ENCODE measurements at places on chromosomes 12 and 14.

- DNase-seq, result peak; percentile 1
Measured at GRCh38 chr14:100709289-100710284, 17.1 kb upstream of the DLK1 start.

GRCh38 chr12:31634620-31635019 lies 24.9 kb upstream of the ETFBKMT start:
- DNase-seq, result no peak

- DNase-seq, result no peak
Measured at GRCh38 chr14:68340262-68340661, 452.6 kb downstream of the ZFP36L1 start.

DNA sequence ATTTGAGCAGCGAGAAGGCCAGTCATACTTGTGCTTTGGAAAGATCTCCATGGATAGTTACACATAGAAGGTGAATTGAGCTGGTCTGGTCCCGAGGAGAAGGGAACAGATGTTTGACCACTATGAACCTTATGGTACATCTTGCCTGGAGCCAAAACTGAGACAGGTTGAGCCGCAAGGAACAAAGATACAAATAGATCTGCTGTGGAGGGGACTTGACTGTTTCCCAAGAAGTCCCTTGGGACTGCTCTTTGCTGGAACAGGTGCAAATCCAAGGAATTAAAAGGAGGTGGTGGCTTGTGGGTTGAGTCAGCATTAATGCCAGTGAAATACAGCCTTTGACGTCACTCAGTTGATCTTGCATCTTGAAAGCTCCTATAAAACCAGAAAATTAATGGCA lies 68.8 kb upstream of the PRIMA1 start:
- DNase-seq, result no peak

GRCh38 chr12:40117818-40118217 lies 11.9 kb upstream of the SLC2A13 start:
- no peak for DNase-seq

DNA sequence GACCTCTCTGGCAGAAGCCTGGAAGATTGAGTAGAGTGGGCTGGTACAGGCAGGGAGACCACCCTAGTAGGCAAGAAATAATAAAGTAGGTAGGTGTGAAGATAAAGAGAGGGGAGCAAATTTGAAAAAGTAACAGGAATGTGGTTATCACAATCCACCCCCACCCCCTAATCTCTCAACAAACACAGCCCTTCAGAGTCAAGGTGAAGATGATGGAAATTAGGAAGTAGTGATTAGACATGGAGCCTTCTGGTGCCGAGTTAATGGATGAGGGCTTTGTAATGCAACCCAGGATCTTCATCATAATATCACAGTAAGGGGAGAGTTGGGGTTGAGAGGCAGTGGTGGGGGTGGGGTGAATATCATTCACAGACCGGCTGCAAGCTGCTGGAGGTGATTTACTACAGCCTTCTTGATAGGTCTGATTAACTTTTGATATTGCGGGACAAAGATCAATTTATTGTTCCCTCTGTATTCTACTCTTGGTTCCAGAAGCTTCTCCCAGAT lies 29.2 kb upstream of the CRY1 start:
- DNase-seq, result no peak

GRCh38 chr14:34138175-34138574 lies 187.3 kb upstream of the EGLN3 start:
- no peak for DNase-seq

DNA sequence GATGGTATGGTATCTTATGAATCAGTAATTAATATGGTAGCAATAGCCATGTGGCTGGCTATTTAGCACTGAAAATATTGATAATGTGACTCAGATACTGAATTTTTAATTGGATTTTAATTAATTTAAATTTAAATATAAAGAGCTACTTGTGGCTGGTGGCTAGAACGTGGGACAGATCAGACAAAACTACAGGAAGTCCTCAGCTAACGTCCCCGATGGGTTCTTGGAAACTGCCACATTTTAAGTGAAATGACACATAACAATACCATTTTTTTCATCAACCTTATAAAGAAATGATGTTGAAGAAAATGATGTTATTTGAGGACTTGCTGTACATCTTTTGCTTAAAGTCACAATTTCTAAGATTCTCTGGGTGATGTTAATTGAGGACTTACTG lies 138.1 kb upstream of the FLRT2 start:
- DNase-seq, result no peak

DNA sequence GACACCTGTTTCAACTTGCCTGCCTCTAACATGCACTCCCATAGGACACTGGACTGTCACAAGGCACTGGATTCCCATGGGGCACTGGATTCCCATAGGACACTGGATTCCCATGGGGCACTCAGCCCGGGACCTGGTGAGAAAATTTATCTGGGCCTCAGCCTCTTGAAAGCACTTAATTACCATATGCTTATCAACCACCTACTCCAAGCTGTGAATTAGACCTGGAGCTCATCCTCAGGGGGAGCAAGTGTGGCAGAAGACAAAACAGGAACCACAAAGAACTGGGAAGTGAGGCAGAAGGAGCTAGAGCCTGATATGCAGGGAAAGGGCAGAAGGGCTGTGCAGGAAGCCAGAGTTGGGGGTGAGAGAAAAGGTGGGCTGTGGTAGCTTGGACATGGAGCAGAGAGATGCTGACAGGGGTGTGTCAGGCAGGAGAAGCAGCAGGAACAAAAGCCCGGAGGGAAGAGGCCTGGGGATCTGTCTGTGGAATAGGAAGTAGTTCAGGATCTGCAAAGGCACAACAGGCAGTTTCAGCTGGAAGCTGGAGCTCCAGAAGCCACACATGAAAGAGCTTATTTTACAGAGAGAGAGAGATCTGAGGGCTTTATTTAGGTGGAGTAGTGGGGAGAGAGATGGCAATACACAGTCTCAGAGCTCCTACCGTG lies 3.1 kb downstream of the KRT82 start:
- DNase-seq, result no peak
